ENCODE measurements at places on chromosomes 5 and 9.

DNA sequence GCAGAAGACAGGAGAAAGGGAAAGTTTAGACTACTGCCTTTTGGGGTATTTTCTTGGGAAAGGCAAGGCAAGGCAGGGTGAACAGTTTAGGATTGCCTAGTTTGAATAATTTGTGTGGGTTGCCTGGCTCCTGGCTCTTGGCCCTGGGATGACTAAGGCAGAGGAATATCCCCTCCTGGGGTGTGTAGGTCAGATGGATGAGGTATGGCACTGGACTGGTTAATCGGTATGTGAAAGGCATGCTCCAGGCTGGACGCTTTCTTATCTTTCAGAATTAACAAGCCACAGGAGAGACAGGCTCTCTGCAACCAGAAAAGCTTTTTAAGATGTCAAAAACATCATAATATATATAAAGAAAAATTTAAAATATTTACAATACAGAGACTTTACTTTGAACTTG lies 58.6 kb downstream of the STARD4 start:
- DNase-seq = no peak

- no peak for DNase-seq
Observed at GRCh38 chr9:34623374-34624235, 3.3 kb upstream of the DCTN3 start.

GRCh38 chr9:73951147-73951546 lies 546.0 kb upstream of the RORB start:
- no peak for DNase-seq

DNA sequence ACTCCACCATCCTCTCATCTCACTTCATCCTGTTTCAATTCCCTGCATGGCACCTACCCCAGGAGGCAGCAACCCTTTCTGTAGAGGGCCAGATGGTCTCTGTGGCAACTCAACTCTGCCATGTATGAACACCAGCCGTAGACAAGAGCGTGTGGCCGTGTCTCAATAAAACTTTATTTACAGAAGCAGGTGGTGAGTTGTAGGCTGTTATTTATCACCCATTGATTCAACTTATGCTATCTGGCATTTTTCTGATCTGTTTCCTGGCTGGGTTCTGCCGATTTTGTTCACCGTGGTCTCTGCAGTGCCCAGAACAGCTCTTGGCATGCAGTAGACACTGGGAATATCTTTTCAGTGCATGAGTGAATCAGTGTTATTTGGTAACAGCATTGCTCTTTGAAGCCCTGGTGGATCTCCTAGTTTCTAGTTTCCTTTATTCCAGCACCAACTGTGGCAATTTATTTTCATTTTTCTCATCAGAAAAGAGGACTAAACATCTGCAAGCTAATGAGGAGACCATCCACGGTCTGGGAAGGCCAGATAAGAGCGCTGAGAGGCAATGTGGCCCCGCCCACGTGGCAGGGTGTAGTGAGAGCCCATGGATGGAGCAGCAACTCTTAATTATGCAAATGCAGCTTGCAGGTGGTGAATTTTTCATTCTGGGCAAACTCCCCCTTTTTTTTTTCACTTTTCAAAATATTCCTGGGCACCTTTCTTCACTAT lies 77.9 kb downstream of the CTSL start:
- DNase-seq = no peak

GRCh38 chr5:147348451-147348850 lies 113.6 kb downstream of the STK32A start:
- no peak for DNase-seq

DNA sequence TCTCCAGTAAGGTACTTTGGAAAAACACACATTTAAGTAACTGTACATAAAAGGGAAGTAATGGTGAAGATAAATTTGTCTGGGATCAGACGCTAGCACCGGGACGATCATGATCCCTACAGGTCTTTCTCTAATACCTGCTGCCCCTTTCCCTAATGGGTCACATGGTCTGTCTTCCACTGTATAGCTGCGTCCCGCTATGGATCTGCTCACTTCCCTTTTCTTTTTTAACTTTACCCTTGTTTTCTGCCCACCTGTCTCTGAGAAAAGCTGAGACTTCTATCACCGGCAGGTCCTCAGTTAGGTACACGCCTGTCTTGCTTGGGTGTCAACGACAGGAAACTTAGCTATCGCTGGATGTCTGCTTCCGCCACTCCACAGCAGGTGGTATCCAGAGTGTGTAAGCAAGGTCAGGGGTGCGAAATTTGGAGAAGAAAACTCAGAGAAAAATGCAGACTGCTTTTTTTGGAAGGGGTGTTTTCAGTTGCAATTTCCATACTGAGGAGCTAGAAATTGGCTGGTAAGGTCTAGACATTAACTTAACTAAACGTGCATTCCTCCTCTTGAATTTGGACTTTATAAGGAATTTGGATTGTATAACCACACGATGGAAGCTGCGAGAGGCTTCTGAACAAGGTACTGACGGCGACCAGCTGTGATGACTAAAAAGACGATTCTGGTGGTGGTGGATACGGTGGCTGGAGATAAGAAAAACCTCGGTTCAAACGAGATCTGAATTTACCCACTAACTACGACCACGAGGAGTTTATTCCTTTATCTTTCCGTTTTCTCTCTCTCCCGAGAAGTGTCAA lies 1.1 kb upstream of the ICE1 start:
- peak; percentile 40 for DNase-seq

- DNase-seq = no peak
Observed at GRCh38 chr5:1093361-1093760, 18.5 kb downstream of the SLC12A7 start.

- DNase-seq = no peak
Observed at GRCh38 chr9:23643656-23644258, 182.3 kb downstream of the ELAVL2 start.

DNA sequence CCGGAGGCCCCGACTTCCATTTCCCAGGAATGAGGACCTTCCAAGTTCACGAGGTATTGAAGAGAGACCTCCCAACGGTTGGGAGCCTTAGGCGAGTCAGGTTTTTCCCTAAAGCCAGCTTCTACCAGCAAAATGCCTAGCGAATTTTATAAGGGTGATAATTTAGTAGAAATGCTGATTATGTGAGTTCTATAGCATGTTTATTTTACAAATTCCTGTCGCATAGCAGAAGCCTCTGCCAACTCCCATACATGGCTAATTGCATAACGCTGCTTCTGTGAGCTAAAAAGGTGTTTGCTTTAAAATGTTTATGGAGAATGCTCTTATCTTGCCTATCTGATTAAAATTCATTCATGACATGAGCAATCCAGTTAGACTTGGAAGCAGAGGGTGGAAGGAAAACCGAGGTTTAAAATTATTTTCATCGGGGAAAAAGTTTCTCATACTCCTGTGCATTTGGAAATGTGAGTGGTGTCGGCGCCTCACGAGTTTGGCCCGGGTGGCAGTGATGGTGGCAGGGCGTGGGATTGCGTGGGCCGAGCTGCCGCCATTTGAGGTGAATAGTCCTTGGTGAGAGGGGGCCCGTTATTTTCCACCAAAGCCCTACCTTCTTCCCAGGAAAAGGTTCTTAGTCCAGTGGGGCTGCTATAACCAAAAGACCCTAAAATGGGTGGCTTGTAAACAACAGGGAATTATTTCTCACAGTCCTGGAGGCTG lies 104.4 kb upstream of the FCN2 start:
- no peak for DNase-seq

- DNase-seq = no peak
Observed at GRCh38 chr5:157519579-157520253, 55.9 kb downstream of the ADAM19 start.
